Smooth muscle cell of bladder (primary cell): ENCODE measurements at places on chromosomes 5 and 9. TPM values are rescaled to one million over a fixed set of nuclear protein-coding genes. Genes with fewer than 3 reads are reported as not detected.

The BTNL3 gene
- not detected in 2 replicates for total RNA-seq

The SRD5A1 gene
- 11.2 and 12.2 TPM in 2 replicates for total RNA-seq

The STC2 gene
- total RNA-seq, result 484 and 582 TPM in 2 replicates

The SLC34A1 gene
- total RNA-seq, result not detected in 2 replicates

The TCF7 gene
- 0.28 and 0.55 TPM in 2 replicates for total RNA-seq

The DNAJA1 gene
- 77.8 and 93.8 TPM in 2 replicates for total RNA-seq

The DRD1 gene
- under 0.01 and 0.14 TPM in 2 replicates for total RNA-seq

The KCNMB1 gene
- under 0.01 TPM in 1 of 2 replicates, not detected in the other for total RNA-seq

The LRRC19 gene
- not detected in 2 replicates for total RNA-seq

The ARL14EPL gene
- 0.18 TPM in 1 of 2 replicates, not detected in the other for total RNA-seq

The CCL28 gene
- total RNA-seq, result 0.43 and 1.5 TPM in 2 replicates

The SV2C gene
- not detected in 2 replicates for total RNA-seq

The TTC39B gene
- 10.4 and 11.4 TPM in 2 replicates for total RNA-seq

The PCDHB8 gene
- 0.09 and 0.43 TPM in 2 replicates for total RNA-seq

The SOHLH1 gene
- not detected in 2 replicates for total RNA-seq

The FOXD4L3 gene
- total RNA-seq, result not detected in 2 replicates

The PCDHGA2 gene
- total RNA-seq, result 2.7 and 2.8 TPM in 2 replicates

The IFNA13 gene
- not detected in 2 replicates for total RNA-seq

The CDC42SE2 gene
- 17.3 and 18.1 TPM in 2 replicates for total RNA-seq

The TBC1D13 gene
- total RNA-seq, result 6.8 and 10.2 TPM in 2 replicates

The SMIM33 gene
- total RNA-seq, result not detected in 2 replicates

The KIAA0825 gene
- 3.0 and 3.1 TPM in 2 replicates for total RNA-seq

The PTGDS gene
- 2.3 and 14.1 TPM in 2 replicates for total RNA-seq
